ENCODE measurements at places on chromosomes 13 and 19. TPM values are rescaled to one million over a fixed set of nuclear protein-coding genes. Genes with fewer than 3 reads are reported as not detected.
A peak's percentile ranks its signal among the peaks of the same experiment; 100 is the strongest.

- DNase-seq = no peak
Measured at GRCh38 chr13:98556968-98557631, 19.8 kb downstream of the STK24 start.

DNA sequence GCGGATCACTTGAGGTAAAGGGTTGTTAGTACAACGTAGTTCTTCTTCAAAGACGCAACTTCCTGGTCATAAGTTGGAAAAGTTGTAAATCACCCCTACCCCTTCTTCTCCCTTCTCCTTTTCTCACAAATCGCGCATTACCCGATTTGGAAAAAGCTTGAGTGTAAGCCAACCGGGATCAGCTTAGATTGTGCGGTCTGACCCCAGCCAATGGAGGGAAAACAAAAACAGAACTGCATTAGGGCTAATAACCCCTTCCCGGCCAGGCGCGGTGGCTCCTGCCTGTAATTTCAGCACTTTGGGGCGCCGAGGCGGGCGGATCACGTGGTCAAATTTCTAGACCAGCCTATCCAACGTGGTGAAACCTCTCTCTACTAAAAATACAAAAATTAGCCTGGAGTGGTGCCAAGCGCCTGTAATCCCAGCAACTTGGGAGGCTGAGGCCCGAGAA lies 806 bp downstream of the ZNF90 start:
- DNase-seq = peak; percentile 42

DNA sequence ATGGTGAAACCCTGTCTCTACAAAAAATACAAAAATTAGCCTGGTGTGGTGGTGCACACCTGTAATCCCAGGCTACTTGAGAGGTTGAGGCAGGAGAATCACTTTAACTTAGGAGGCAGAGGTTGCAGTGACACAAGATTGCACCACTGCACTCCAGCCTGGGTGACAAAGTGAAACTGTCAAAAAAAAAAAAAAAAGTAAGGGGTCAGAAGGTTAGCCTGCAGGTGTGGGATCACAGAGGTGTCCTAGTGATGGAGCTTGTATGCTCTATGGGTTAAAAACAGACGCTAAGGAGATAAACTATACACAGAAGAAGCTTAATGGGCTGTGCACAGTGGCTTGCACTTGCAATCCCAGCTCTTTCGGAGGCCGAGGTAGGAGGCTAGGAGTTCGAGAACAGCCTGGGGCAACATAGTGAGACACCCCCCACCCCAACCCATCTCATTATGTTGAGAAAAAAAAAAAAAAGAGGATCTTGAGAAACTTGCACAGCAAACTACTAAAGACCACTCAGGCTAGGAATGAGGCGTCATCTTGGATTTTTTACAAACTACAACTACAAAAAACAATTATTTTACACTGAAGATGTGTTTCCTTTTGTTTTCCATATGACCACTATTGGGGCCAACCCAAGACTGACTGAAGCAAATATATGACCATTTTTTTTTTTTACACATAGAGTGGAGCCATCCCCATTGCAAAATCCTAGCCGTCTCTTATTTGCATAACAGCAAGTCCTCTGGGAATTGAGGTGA lies 7.9 kb downstream of the FOSB start:
- DNase-seq = no peak

CLEC17A gene
- not detected for total RNA-seq

Measured in WTC11 (cell line).